Smooth muscle cell of the coronary artery (primary cell): ENCODE measurements at places on chromosomes 1 and 21. TPM values are rescaled to one million over a fixed set of nuclear protein-coding genes. Genes with fewer than 3 reads are reported as not detected.

Gene KRTAP12-2
- total RNA-seq: not detected in 2 replicates

Gene FCAMR
- not detected in 2 replicates for total RNA-seq

Gene CAMK2N1
- 3.8 and 10.6 TPM in 2 replicates for total RNA-seq

Gene TRAF3IP3
- not detected in 2 replicates for total RNA-seq

Gene KCNJ9
- total RNA-seq: under 0.01 TPM in 1 of 2 replicates, not detected in the other

Gene SLC44A3
- total RNA-seq: 0.23 and 6.1 TPM in 2 replicates

Gene MMEL1
- total RNA-seq: 0.60 TPM in 1 of 2 replicates, not detected in the other

Gene NLRP3
- total RNA-seq: 0.23 TPM in 1 of 2 replicates, not detected in the other

Gene RPAP2
- 7.3 and 7.4 TPM in 2 replicates for total RNA-seq

Gene BCAN
- 0.08 TPM in 1 of 2 replicates, not detected in the other for total RNA-seq

Gene TCHH
- total RNA-seq: 0.08 and 0.12 TPM in 2 replicates

Gene AGTRAP
- total RNA-seq: 34.3 and 44.9 TPM in 2 replicates

Gene AIM2
- total RNA-seq: not detected in 2 replicates

Gene TEX50
- total RNA-seq: not detected in 2 replicates

Gene KCNK1
- 0.23 and 8.8 TPM in 2 replicates for total RNA-seq

Gene AMY2B
- total RNA-seq: 2.0 and 16.3 TPM in 2 replicates

Gene FAM110D
- total RNA-seq: under 0.01 and 0.08 TPM in 2 replicates

Gene PYHIN1
- total RNA-seq: 0.47 TPM in 1 of 2 replicates, not detected in the other
